Thoracic aorta (tissue), 2 donors: ENCODE measurements at places on chromosomes 2 and 18. TPM values are rescaled to one million over a fixed set of nuclear protein-coding genes. Genes with fewer than 3 reads are reported as not detected.

Gene ZNF892
- 7.6 TPM for total RNA-seq

Gene BMP10
- total RNA-seq, result not detected

Gene HOXD4
- 9.3 TPM for total RNA-seq

Gene TPO
- total RNA-seq, result 24.1 TPM

Gene GPR39
- total RNA-seq, result 2.7 TPM

Gene FAM237A
- total RNA-seq, result not detected

- no peak for DNase-seq
These were observed 4.6 kb downstream of the DOCK10 start for GRCh38 chr2:225037415-225038230.

DNA sequence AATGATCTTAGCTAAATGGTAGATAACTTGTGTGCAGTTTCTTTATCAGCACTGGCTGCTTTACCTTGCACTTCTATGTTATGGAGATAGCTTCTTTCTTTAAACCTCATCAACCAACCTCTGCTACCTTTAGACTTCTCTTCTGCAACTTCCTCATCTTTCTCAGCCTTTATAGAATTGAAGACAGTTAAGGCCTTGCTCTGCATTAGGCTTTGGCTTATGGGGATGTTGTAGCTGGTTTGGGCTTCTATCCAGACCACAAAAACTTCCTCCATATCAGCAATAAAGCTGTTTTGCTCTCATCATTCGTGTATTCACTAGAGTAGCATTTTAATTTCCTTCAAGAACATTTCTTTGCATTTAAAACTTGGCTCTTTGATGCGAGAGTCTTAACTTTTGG, 123.7 kb downstream of the PIK3C3 start:
- no peak for DNase-seq

- DNase-seq, result no peak
These were observed 45.7 kb downstream of the HDAC4 start for GRCh38 chr2:239355139-239355538.

DNA sequence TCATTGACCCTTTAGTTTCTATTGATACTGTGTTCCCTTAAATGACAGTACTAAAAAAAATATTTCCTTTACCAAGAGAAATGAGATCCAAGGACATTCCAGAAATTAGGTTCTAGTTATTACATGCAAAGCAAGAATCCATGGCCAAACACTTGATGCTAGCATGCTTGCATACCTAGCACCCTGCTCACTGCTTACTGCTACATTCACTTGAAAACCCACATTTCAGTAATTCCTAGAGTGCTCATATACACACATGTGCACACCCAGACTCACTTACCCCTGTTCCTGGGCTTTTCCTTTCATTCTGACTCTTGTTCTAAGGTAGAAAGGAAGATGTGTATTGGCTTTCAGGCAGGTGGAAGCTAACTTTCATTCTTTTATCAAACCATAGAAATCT, 395.9 kb downstream of the THSD7B start:
- DNase-seq, result no peak

DNA sequence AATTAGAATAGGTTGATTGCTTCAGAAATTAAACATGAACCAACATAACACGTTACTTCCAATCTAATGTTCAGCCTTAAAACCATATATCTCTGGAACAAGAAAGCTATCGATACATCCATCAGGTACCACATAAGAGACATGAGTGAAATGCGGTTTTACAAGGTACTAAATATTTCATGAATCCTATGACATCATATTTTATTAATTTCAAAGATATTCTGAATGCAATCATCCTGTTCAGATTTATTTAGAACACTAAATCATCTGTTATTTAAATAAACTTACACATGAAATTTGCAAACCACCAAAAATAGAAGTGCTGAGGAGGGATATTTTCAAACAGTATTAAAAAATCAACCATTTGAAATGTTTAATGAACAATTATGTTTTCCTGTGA, 119.0 kb downstream of the OSBPL1A start:
- no peak for DNase-seq

DNA sequence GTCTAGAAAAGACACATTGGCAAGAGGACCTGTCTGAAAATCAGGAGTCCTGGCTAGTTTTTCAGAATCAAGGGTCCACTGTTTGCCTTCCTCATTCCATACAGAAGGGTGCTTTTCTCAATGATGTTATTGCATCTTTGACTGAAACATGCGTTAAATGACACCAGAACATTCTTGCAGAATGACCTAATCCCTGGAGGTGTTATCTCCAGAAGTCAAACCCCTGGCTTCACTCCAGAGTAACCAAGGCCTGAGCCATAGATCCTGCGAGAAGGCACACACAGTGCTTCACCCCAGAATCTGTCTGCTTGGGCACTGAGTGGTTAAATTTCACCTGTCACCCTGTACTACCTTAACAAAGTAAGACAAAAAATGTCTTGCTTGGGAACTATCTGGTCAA, 1055.2 kb upstream of the FANCL start:
- DNase-seq, result no peak

- no peak for DNase-seq
These were observed 330.2 kb upstream of the FANCL start for GRCh38 chr2:58571181-58571852.

DNA sequence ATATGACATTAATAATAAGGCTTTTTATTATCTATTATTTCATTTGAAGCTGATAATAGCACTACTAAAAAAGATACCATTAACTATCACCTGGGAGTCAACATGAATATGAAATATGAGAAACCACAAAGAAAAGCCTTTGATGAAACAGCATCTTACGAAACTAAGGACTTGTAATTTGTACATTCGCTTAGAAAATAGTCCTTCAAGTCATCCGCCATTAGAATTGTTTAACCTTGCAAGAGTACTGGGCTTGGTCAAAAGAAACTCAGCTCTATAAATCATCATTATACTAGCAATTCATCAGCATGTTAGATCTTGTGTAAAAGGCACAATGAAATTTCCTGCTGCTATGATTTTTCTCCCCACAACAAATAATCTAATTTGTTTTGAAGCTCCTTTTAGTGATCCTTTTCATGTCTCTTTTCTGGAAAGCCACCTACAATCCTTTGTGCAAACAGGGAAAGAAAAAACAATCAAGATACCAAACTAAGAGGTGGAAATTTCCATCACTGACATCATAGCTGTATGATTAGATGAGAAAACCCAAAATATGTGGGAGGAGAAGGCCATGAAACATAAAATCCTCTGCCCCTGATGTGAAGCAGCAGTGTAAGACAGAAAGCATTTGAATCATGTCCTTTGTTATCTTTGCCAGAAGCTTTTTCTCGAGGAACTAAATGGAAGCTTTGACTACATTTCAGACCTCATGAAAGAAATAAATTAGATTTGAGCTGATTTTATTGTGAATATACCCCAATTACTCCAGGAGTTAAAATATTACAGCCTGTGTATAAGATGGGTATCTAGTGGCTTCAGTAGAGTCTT, 31.2 kb downstream of the SCN9A start:
- no peak for DNase-seq

GRCh38 chr18:28514699-28515098, 337.8 kb upstream of the CDH2 start:
- DNase-seq, result no peak

DNA sequence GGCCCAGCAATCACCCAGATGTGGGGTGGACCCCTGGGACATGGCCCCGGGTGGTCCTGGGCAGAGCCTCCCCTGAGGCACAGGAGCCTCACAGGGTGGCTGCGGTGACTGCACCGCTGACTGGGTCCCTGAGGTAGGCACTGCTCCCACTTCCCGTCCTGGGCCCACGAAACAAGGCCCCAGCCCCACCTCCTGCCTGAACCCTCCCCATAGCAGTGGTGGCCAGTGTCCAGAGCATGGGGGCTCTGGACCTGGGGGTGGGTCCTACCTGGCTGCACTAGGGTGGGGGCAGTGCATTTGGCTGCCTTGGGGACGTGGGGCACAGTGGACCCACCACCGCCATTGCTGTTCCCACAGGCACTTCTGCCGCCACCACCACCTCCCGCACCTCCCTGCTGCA, 39.4 kb downstream of the TDRD15 start:
- DNase-seq, result no peak

- DNase-seq, result no peak
These were observed 47.8 kb upstream of the MGAT5 start for GRCh38 chr2:134206031-134206430.

DNA sequence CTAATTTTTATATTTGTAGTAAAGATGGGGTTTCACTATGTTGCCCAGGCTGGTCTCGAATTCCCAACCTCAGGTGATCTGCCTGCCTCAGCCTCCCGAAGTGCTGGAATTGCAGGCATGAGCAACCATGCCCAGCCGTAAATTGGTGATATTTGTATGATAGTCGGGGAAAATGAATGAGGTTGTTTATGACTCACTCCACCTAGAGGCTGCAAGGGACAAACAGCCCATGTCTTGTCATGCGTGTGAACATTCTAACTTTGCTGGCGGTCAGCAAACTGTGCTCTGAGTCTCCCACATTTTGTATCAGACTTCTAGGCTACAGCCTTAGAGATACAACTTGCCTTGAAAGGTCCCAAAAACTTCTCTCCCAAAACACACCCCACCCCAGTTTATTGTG, 133.5 kb upstream of the DTNA start:
- no peak for DNase-seq

DNA sequence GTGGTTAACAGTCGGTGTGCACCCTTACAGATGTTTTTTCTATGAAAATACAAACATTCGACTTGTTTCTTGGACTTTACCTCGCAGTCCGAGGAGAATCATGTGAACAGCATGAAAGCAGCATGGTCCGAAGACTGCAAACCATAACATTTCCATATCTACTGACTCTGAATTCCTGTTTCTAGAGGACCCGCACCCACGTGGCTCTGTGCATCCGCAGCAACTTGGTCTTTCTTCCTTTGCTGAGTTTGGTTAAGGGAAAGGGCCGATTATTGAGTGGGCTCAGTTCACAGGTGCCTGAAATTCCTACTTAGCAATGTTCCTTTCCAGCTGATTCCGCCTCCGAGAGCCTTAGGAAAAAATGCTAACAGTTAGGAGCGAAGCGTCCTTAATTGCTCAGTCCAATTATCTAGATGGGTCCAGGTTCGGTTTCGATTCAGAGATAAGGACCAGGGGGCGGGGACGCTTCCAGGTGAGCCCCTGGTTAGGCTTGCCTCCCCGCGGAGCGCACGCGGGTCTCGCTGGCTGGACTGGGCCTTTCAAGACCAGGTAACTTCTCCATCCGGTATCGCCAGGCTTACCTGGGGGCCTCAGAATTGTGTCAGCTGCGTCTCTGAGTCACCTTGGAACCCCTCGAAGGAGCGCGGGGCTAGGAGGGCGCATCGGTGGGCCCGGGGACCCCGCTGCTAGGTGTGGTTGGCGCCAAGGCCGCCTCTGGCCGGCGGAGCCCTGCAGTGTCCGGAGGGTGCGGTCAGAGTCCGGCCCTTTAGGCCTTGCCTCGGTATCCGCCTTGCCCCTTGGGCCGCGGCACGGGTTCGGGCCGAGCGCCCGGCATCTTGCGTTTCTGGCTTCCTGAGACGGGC, 1.1 kb upstream of the B3GNT2 start:
- no peak for DNase-seq

- DNase-seq, result no peak
These were observed 17.9 kb upstream of the CAVIN2 start for GRCh38 chr2:191864628-191865374.

GRCh38 chr18:31278609-31279071, 39.3 kb upstream of the DSG1 start:
- no peak for DNase-seq

DNA sequence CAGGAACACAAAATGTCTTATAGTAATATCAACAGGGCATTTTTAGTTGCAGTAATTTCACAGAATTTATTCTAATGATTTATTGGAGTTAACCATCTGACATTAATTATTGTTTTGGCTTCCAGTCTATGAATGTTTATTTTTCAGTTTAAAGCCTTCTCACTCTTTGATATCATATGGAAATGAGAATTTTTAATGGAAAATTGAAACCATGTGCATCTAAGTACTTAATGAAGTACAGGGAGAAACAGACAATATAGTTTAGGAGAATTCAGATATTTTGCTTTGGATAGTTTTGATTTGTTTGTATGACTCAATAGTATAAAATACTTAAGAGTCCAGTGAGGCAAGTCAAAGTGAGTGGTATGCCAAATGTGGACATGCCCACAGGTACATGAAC, 126.1 kb downstream of the OLA1 start:
- no peak for DNase-seq

DNA sequence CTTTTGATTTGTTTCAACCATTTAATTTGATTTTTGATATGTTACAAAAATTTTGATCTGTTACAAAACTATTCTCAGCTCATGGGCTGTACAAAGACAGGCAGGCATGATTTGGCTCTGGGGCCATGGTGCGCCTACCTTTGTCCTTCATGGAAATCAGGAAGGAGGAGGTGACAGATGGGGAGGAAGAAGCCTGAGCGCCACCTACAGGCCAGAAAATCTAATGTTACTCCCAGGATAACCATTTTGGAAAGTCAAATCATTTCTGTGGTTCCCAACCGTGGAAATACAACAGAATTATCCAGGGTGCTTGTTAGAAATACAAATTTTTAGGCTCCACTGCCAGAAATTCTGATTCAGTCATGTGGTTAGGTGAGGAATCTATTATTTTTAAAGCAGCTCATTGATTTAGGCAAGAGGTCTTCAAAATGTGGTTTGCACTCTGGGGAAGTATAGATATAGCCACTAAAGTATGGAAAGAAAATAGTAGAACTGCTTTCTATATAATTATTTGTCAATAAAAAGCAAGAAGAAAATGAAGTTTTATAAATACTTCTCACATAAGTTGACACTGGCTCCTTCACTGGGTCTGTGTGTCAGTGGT, 93.9 kb downstream of the EVA1A start:
- no peak for DNase-seq

DNA sequence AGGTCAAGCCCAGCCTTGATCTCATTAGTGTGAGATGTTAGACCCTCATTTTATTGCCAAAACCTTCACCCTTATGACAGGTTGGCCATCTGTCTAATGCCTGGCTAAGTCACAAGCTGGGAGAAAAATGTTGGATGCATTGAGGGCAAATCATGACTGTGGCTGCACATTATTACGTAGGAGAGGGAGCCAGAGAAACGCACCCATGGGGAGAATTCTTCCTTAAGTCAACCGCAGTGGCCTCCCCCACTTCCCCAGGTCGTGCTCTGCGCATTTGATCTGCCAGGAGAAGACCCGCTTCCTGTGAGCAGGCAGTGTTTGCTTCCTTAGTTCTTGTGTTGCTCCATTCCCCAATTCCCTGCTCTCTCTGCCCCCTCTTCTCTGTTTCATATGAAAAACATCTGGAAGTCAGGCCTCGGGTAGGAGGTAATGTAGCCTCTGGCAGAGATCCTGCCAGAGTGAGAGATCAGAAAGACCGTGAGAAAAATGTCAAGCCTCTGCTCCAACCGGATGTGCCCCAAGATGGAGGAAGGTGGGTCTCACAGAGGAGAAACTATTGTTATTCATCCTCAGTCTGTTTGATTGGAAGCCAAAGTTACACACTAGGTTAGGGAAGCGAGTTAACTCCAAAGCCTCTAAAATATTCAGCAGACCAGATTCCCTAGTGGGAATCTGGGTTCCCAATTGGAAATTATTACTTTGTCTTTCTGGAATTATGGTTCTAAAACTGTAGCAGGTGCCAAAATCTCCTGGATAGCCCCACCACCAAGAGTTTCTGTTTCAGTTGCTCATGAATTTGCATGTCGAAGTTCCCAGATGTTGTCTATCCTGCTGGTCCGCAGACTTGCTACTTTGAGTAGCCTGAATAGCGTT, 144.3 kb upstream of the PELI1 start:
- DNase-seq, result no peak
